ENCODE measurements at places on chromosomes 12 and 14.

- H3K4me3 ChIP-seq, result peak overlapping the region; percentile 11
- peaks cover 7% of the 10 kb centered on the region for H3K27me3 ChIP-seq
- peak overlapping the region; percentile 87 for H3K27ac ChIP-seq
- peaks cover 10% of the 10 kb centered on the region for H3K4me1 ChIP-seq
- no peak for DNase-seq
These were observed 32.4 kb downstream of the LMO3 start for GRCh38 chr12:16573398-16574077.

- H3K4me3 ChIP-seq, result no peak overlapping the region
- H3K27me3 ChIP-seq, result no peaks in the 10 kb centered on the region
- peaks cover 2% of the 10 kb centered on the region for H3K4me1 ChIP-seq
- no peak overlapping the region for H3K27ac ChIP-seq
These were observed 37.2 kb downstream of the CRADD start for GRCh38 chr12:93714382-93714781.

DNA sequence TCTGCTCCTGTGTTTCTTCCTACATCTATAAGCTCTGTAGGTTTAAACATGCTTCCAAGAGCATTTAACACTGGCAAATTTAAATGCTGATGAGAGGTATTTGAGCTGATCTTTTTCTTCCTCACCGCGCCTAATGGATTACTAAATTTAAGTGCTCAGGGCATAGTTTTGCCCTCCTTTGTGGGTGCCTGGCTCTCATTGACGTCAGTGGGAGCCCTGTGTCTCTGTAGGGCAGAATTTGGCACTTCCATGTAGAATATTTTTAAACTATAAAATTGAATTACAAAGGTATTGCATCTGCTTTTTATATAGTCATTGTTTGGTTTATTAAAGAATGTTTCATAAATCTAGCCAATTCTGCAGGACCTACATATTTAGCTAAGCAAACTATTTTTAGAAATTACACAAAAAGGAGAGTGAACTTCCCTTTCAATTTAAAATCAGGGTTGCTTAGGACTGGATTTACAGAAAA lies 444.8 kb downstream of the AEBP2 start:
- H3K27ac ChIP-seq, result no peak overlapping the region
- H3K4me3 ChIP-seq, result no peak overlapping the region
- no peak for DNase-seq
- H3K4me1 ChIP-seq, result peaks cover 30% of the 10 kb centered on the region
- no peaks in the 10 kb centered on the region for H3K27me3 ChIP-seq
- peaks cover 8% of the 10 kb centered on the region for H3K36me3 ChIP-seq

- no peak overlapping the region for H3K27ac ChIP-seq
- no peak for DNase-seq
- H3K27me3 ChIP-seq, result peaks cover 7% of the 10 kb centered on the region
- no peaks in the 10 kb centered on the region for H3K36me3 ChIP-seq
- no peaks in the 10 kb centered on the region for H3K4me1 ChIP-seq
- H3K4me3 ChIP-seq, result no peak overlapping the region
These were observed 60.8 kb downstream of the TSPAN9 start for GRCh38 chr12:3137814-3138445.

DNA sequence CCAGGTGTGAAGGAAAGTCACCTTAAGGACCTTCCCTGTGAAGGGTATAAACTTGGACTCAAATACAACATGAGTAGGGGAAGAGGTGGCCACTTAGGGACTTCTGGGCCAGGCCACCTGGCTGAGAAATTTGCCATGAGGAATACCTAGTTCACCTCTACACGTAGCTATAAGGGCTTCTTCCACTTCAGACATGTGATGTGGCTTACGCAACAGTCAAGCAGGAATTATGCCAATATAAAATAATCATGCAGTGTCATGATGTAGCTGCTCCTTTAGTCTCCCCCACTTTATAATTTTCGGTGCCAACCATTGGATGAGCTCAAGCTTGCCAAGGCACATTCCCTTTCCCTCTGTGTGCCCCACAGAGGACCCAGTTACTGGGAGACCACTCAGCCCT lies 166.6 kb upstream of the BCL2L14 start:
- DNase-seq, result no peak
- H3K4me1 ChIP-seq, result no peaks in the 10 kb centered on the region
- H3K4me3 ChIP-seq, result no peak overlapping the region
- peaks cover 9% of the 10 kb centered on the region for H3K27me3 ChIP-seq
- peaks cover 7% of the 10 kb centered on the region for H3K36me3 ChIP-seq

- H3K4me1 ChIP-seq, result no peaks in the 10 kb centered on the region
- H3K27ac ChIP-seq, result no peak overlapping the region
- DNase-seq, result no peak
- H3K27me3 ChIP-seq, result no peaks in the 10 kb centered on the region
These were observed 150.9 kb downstream of the TTC6 start for GRCh38 chr14:37746140-37746832.

DNA sequence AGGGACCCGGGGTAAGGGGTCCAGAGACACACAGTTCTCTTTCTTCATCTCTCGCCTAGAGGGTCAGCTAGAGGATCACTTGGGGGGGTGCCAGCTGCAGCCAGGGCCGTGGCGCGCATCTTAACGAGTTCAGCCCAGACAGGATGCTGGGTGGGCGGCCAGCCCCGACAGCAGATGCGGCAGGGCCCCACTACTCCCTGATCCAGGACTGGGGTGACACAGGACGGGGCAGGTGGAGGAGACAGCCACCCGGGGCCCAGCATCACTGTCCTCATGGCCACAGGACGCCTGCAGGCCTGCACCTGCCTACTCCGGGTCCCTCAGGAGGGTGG lies 12.8 kb downstream of the AKT1 start:
- H3K27ac ChIP-seq, result no peak overlapping the region
- no peak overlapping the region for H3K4me3 ChIP-seq
- no peak for DNase-seq

DNA sequence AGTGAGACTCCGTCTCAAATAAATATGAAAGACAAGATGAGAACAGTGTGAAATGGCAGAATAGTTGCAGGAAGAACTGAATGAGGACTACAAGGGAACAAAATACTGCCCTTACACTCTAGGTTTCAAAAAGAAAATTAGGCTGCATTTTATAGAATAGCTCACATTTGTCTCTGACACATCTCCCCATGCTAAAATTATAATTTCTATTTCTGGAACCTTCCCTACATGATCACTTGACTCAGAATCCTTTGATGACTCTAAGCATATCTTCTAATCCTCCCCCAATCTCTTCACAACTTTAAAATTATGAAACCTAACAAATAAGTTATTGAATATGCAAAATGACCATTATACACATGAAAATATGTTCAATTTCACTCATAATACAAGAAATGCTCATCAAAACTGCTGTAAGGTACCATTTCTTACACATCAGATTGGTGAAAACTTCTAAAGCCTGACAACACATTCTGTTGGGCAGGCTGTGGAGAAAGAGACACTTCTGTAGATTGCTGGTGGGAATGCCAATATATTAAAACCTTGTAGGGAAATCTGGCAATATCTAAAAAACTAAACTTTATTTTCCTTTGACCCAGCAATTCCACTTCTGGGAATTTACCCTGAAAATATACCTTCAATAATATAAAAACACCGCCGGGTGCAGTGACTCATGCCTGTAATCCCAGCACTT lies 4.3 kb upstream of the HIGD1C start:
- no peak overlapping the region for H3K27ac ChIP-seq
- peaks cover 1% of the 10 kb centered on the region for H3K36me3 ChIP-seq
- no peak for DNase-seq
- no peak overlapping the region for H3K4me3 ChIP-seq
- H3K27me3 ChIP-seq, result no peaks in the 10 kb centered on the region

GRCh38 chr12:85369365-85370154 lies 89.5 kb downstream of the ALX1 start:
- peaks cover 2% of the 10 kb centered on the region for H3K36me3 ChIP-seq
- H3K4me1 ChIP-seq, result no peaks in the 10 kb centered on the region
- H3K4me3 ChIP-seq, result no peak overlapping the region
- no peaks in the 10 kb centered on the region for H3K27me3 ChIP-seq
- DNase-seq, result no peak

DNA sequence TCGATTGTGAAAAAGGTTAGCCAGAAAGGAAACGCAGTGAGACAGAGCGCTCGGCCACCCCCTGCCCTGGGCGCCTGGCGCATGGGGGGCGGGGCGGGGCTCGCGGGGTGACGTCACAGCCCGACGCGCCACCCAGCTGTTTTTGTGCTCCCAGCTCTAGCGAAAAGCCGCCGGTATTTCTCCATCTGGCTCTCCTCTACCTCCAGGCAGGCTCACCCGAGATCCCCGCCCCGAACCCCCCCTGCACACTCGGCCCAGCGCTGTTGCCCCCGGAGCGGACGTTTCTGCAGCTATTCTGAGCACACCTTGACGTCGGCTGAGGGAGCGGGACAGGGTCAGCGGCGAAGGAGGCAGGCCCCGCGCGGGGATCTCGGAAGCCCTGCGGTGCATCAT lies at the start of gene GABARAPL1:
Gene GABARAPL1 (plus strand): TSS at position 139 of the 393 bp plus-strand sequence. CDS start 253 bp downstream, at position 392.
- H3K27ac ChIP-seq, result peak within 1 kb of the TSS; percentile 100
- peaks cover 23% of the 10 kb centered on the region for H3K4me1 ChIP-seq
- no peaks in the 10 kb centered on the region for H3K27me3 ChIP-seq
- H3K4me3 ChIP-seq, result peak within 1 kb of the TSS; percentile 89
- DNase-seq, result peak; percentile 85

DNA sequence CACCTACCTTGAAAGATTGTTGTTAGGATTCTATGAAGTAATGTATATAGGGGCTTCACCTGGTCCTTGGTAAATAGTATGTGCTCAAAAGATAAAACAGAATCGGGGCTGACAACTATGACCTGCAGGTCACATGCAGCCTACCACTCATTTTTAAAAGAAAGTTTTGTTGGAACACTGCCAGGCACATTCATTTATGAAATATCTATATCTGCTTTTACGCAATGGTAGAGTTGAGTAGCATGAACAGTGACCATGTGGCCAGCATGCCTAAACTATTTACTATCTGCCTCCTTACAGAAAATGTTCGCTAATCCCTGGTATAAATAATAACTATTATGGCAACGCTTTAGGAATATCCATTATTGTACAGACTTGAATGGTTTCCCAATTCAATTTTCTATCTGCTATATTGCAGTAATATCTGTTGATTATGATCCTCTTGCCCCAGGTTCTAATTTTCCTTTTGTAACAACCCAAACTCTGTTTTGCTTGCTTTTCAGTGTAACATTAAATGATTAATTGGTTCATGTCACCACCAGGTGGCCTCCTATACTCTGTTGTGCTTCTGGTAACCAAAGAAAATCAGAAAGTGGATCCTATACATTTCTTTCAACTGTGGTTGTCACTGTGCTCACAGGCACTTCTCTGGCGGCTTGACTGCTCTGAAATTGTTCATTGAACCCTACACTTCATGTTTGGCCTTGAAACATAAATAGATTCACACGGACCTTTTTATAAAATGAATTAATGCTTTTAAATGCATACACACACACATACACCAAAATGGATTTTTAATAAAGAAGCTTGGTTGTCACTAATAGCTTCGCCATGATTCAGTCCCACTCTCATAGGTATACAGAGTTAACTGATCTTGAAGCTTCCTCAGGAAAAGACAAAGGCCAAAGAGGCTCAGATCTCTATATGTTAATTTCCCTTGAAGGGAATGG lies 227.7 kb upstream of the NPAS3 start:
- DNase-seq, result no peak
- H3K36me3 ChIP-seq, result no peaks in the 10 kb centered on the region
- peaks cover 14% of the 10 kb centered on the region for H3K27me3 ChIP-seq
- no peak overlapping the region for H3K4me3 ChIP-seq
- no peaks in the 10 kb centered on the region for H3K4me1 ChIP-seq

DNA sequence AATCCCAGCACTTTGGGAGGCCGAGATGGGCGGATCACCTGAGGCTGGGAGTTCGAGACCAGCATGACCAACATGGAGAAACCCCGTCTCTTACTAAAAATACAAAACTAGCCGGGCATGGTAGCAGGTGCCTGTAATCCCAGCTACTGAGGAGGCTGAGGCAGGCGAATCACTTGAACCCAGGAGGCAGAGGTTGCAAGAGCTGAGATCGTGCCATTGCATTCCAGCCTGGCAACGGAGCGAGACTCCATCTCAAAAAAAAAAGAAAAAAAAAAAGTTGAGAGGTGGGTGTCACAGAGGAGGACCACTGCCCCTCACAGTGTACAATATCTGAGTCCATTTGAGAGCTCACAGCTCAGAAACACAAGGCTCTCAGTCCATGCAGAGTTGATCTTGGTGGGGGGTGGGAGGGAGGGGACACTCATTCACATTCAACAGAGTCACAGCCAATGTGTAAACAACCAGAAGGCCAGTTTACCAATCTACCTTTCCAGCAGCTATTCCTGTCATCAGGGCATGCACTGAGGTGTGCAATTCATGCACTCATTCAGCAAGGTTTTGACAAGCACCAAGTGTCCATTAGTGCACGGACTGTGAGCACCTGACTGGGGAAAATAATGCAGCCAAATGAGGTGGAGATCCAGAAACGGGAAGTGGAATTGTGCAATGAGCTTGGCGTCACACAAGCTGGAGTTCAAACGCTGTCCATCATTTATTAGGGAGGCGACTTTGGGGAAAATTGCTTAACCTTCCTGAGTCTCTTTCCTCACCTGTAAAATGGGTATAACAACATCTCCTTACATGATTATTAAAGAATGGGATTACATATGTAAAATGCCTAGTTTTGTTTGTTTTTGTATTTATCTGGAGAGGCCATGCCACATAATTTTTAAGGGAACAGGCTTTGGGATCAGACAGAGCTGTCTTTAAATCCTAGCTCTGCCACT lies 4.4 kb upstream of the EIF5 start:
- H3K27me3 ChIP-seq, result no peaks in the 10 kb centered on the region
- peak overlapping the region; percentile 67 for H3K27ac ChIP-seq
- H3K4me3 ChIP-seq, result no peak overlapping the region
- no peaks in the 10 kb centered on the region for H3K36me3 ChIP-seq
- peaks cover 17% of the 10 kb centered on the region for H3K4me1 ChIP-seq

DNA sequence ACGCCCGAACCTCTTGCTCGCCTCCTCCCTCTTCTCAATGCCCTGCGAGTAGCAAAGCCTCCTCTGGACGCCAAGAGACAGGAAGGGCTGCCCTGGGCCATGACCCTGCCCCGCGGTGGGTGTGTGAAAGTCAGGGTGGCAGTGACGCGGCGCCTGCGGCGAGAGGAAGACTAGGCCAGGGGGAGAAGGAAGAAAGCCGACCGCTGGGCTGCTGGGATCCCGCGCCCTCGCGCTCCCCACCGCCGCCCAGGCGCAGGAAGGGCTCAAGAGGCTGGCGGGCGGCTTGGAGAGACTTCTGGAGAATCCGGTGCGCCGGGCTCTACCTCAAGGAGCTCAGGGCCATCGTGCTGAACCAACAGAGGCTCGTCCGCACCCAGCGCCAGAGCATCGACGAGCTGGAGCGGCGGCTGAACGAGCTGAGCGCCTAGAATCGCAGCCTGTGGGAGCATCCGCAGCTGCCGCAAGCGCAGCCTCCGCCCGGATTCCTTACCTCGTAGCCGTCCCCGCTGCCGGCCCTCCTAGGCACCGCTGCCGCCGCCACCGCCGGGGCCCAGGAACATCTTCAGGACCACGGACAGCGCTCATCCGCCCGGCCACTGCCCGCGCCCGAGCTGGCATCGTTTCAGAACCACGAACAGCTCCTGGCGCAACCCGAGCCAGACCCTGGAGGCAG lies 105.0 kb upstream of the PRB2 start:
- H3K27me3 ChIP-seq, result peaks cover 81% of the 10 kb centered on the region
- no peaks in the 10 kb centered on the region for H3K4me1 ChIP-seq
- peak; percentile 100 for DNase-seq
- no peak overlapping the region for H3K4me3 ChIP-seq

GRCh38 chr12:4137015-4137414 lies 136.5 kb upstream of the CCND2 start:
- DNase-seq, result no peak
- no peak overlapping the region for H3K27ac ChIP-seq
- peaks cover 40% of the 10 kb centered on the region for H3K4me1 ChIP-seq
- no peak overlapping the region for H3K4me3 ChIP-seq
- H3K27me3 ChIP-seq, result no peaks in the 10 kb centered on the region

Data from progenitor cell of endocrine pancreas (in vitro differentiated cells).